ENCODE measurements at places on chromosomes 2 and 18. TPM values are rescaled to one million over a fixed set of nuclear protein-coding genes. Genes with fewer than 3 reads are reported as not detected.

Gene NYAP2
- polyA plus RNA-seq = not detected

Gene LAMA3
- polyA plus RNA-seq = 0.31 TPM

Gene MALL
- polyA plus RNA-seq = 0.19 TPM

GRCh38 chr2:166246901-166247300, 119.1 kb upstream of the SCN1A start:
- H3K27ac ChIP-seq = no peak overlapping the region
- DNase-seq = no peak
- H3K27me3 ChIP-seq = no peaks in the 10 kb centered on the region
- H3K4me1 ChIP-seq = no peaks in the 10 kb centered on the region

DNA sequence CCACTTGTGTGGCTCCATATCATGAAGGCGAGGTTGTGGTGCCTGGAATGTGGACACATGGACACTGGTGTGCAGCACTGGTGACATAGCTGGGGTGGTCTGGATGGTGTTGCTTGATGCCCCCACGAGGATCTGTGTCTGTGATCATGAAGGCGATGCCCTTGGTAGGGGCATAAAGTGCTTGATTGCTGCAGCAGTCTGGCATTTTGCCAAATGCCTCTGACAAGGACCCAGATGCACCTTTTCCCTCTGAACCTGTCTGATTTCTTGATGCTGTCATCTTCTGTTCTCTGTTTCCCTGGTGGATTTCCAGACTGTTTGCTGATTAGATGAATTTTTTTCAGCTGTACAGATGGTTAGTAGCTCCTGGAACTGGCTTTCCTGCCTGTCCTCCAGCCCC, 752.0 kb upstream of the HS6ST1 start:
- no peaks in the 10 kb centered on the region for H3K27me3 ChIP-seq
- H3K36me3 ChIP-seq = no peaks in the 10 kb centered on the region
- H3K4me1 ChIP-seq = no peaks in the 10 kb centered on the region
- no peak overlapping the region for H3K27ac ChIP-seq
- no peak overlapping the region for H3K4me3 ChIP-seq

- H3K27me3 ChIP-seq = no peaks in the 10 kb centered on the region
- peak overlapping the region; percentile 65 for H3K27ac ChIP-seq
- H3K36me3 ChIP-seq = no peaks in the 10 kb centered on the region
- DNase-seq = no peak
Observed at GRCh38 chr18:57004366-57005121, 142.3 kb upstream of the BOD1L2 start.

Gene NIFK
- 77.7 TPM for polyA plus RNA-seq

- DNase-seq = no peak
- no peaks in the 10 kb centered on the region for H3K36me3 ChIP-seq
- H3K4me1 ChIP-seq = no peaks in the 10 kb centered on the region
- no peak overlapping the region for H3K27ac ChIP-seq
Observed at GRCh38 chr2:174673440-174673839, 75.8 kb upstream of the WIPF1 start.

Gene KRTCAP3
- polyA plus RNA-seq = 2.2 TPM

DNA sequence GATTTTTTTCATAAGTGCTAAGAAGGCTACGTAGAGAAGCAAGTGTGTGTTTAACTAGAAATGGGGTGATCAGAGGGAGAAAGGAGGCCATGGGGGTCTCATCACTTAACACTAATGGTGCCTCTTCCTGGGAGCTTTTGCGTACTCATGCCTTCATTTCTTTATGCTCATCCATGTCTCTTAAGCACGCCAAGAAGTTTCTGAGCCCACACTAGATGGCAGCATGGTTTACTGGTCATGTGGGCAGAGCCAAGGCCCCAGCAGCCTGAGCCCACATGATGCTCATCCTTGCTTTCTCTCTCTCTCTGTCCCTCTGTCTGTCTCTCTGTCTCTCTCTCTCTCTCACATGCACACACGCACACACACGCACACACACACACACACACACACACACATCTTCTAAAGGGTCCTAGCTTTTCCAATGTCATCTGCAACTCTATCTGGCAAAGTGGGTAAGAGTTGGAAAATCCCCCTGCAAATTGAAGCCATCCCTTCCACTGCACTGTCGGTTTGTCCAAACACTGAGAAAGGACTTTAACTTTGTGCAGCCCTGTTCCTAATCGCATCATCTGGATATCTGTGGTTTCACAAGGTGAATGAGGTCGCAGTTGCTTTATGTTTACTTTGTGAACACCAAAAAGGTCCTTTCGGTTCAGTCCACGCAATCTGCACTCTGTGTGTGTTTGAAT, 137.1 kb upstream of the CCDC68 start:
- H3K27me3 ChIP-seq = no peaks in the 10 kb centered on the region
- no peak for DNase-seq
- H3K36me3 ChIP-seq = no peaks in the 10 kb centered on the region

- peaks cover 42% of the 10 kb centered on the region for H3K36me3 ChIP-seq
- no peaks in the 10 kb centered on the region for H3K27me3 ChIP-seq
- DNase-seq = no peak
Observed at GRCh38 chr2:42245396-42245795, 76.2 kb downstream of the EML4 start.

- no peaks in the 10 kb centered on the region for H3K27me3 ChIP-seq
- peaks cover 58% of the 10 kb centered on the region for H3K4me1 ChIP-seq
- H3K27ac ChIP-seq = no peak overlapping the region
Observed at GRCh38 chr2:224565452-224566035, 19.6 kb downstream of the CUL3 start.

GRCh38 chr2:241951920-241952319, 82.4 kb downstream of the RTP5 start:
- no peak for DNase-seq
- H3K27me3 ChIP-seq = no peaks in the 10 kb centered on the region
- H3K27ac ChIP-seq = no peak overlapping the region

- peaks cover 2% of the 10 kb centered on the region for H3K27me3 ChIP-seq
- no peaks in the 10 kb centered on the region for H3K4me1 ChIP-seq
- H3K27ac ChIP-seq = no peak overlapping the region
- no peak overlapping the region for H3K4me3 ChIP-seq
- DNase-seq = no peak
- H3K36me3 ChIP-seq = no peaks in the 10 kb centered on the region
Observed at GRCh38 chr2:236949089-236949905, 136.4 kb upstream of the COPS8 start.

Gene TMEM169
- polyA plus RNA-seq = 12.8 TPM

- H3K4me1 ChIP-seq = peaks cover 21% of the 10 kb centered on the region
Observed at GRCh38 chr2:43057742-43058725, 168.4 kb downstream of the ZFP36L2 start.

- peaks cover 17% of the 10 kb centered on the region for H3K27me3 ChIP-seq
- H3K36me3 ChIP-seq = no peaks in the 10 kb centered on the region
- H3K27ac ChIP-seq = no peak overlapping the region
- no peak overlapping the region for H3K4me3 ChIP-seq
- H3K4me1 ChIP-seq = no peaks in the 10 kb centered on the region
Observed at GRCh38 chr2:162245061-162245460, 1.8 kb upstream of the FAP start.

Gene GPR35
- 0.56 TPM for polyA plus RNA-seq

GRCh38 chr2:208142240-208142924, 3.6 kb downstream of the CRYGB start:
- H3K4me1 ChIP-seq = no peaks in the 10 kb centered on the region
- H3K27ac ChIP-seq = no peak overlapping the region
- no peak overlapping the region for H3K4me3 ChIP-seq
- no peaks in the 10 kb centered on the region for H3K27me3 ChIP-seq
- no peak for DNase-seq
- H3K36me3 ChIP-seq = no peaks in the 10 kb centered on the region

DNA sequence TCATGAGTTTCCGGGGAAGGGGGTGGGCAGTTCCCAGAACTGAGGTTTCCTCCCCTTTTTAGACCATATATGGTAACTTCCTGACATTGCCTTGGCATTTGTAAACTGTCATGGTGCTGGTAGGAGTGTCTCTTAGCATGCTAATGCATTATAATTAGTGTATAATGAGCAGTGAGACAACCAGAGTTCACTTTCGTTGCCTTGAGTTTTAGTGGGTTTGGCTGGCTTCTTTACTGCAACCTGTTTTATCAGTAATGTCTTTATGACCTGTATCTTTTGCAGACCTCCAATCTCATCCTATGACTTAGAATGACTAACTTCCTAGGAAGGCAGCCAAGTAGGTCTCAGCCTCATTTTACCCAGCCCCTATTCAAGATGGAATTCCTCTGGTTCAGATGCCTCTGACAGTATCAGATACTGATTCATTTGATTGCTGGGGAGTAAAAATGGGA, 447.3 kb downstream of the XIRP2 start:
- no peaks in the 10 kb centered on the region for H3K27me3 ChIP-seq
- no peak overlapping the region for H3K4me3 ChIP-seq

DNA sequence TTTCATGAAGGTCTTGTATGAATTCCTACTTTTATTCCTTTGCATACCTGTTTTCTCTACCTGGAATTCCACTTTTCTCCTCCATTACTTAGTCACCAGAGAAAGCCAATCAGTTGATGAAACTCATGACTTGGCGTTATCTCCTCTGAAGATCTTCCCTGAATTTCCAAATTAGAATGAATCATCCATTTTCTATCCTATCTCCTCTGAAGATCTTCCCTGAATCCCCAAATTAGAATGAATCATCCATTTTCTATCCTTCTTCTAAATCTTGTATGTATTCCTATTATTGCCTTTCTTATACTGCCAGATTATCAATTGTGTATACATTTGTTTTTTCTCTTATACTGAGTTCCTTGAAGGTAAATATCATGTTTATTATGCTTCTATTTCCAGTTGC, 440.4 kb downstream of the CCDC85A start:
- H3K27ac ChIP-seq = no peak overlapping the region
- no peak overlapping the region for H3K4me3 ChIP-seq
- H3K27me3 ChIP-seq = no peaks in the 10 kb centered on the region
- DNase-seq = no peak

Gene ZNF521
- not detected for polyA plus RNA-seq

DNA sequence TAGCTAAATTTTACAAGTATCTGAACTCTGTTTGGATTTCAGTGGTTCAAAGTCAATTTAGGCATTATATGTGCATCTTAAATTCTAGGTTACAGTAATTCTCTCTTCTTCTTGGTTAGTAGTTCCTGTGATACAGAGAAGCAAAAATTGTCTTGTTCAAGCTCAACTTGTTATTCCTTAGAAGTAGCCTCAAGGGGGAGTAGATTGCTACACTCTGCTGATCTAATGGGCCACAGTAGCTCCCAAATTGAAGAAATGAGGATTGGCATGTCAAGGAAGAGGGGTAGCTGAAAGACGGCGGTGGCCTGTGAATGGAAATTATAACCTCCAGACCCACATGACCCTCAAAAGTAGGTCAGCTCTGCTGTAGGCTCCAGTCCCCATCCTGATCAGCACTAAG, 334.7 kb downstream of the HRH4 start:
- no peak overlapping the region for H3K4me3 ChIP-seq
- no peak for DNase-seq
- H3K27me3 ChIP-seq = no peaks in the 10 kb centered on the region
- no peaks in the 10 kb centered on the region for H3K36me3 ChIP-seq
- no peaks in the 10 kb centered on the region for H3K4me1 ChIP-seq
- H3K27ac ChIP-seq = no peak overlapping the region

- DNase-seq = no peak
- no peak overlapping the region for H3K4me3 ChIP-seq
- no peaks in the 10 kb centered on the region for H3K4me1 ChIP-seq
- no peaks in the 10 kb centered on the region for H3K27me3 ChIP-seq
- H3K36me3 ChIP-seq = no peaks in the 10 kb centered on the region
Observed at GRCh38 chr2:8529706-8530277, 152.1 kb upstream of the ID2 start.

DNA sequence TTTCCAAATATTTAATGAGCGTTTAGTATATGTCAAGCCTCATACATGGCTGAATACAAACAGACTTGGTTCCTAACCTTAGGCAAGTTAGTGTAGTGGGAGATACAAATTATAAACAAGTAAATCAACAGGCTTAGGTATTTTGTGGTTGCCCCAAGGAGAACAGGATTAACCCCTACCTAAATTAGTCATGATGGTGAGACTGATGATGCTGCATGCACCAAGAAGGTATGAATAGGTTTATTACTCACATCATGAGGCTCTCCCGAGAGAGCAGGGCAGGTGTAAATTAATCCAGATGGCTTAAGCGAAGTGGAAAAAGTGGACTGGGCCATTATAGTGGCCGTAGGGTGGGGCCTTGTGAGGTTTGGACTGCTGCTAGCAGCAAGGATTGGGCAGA, 118.1 kb upstream of the GCFC2 start:
- no peak for DNase-seq
- H3K36me3 ChIP-seq = no peaks in the 10 kb centered on the region
- H3K27me3 ChIP-seq = no peaks in the 10 kb centered on the region
- H3K4me3 ChIP-seq = no peak overlapping the region
- no peaks in the 10 kb centered on the region for H3K4me1 ChIP-seq

- DNase-seq = no peak
- H3K36me3 ChIP-seq = no peaks in the 10 kb centered on the region
- H3K4me1 ChIP-seq = no peaks in the 10 kb centered on the region
- H3K27ac ChIP-seq = no peak overlapping the region
- H3K27me3 ChIP-seq = no peaks in the 10 kb centered on the region
- H3K4me3 ChIP-seq = no peak overlapping the region
Observed at GRCh38 chr2:8239531-8240088, 442.2 kb upstream of the ID2 start.

Gene ANKRD30BL
- not detected for polyA plus RNA-seq

DNA sequence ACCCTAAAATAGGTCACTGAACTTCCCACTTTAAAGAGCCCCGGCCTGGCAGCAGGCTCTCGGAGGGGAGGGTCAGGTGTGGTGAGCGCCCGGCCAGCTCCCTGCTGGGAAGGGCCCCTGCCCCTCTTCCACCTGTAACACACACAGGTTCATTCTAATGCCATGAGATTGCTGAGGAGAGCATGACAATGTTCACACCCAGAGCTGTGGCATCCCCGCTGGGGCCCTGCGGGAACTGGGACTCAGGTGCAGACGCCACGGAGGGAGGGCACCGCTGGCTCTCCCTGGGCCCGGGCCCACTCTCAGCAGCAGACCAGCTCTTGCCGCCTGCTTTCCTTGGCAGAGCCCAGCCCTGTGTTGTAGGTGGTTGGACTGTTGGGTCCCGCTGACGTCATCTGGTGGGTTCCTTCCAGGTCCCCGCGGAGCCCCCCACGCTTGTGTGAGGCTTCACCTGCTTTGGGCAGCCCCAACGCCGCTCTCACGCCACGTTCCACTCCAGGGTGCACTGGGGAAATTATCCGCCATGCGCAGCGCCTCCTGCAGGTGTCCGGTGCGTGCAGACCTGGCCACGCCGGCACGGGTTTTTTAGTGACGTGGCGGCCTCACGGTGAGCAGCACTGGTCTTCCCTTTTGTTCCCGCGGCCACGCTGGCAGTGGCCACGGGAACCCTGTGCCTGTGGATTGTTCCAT, 50.4 kb upstream of the KCNG2 start:
- no peak for DNase-seq
- no peak overlapping the region for H3K4me3 ChIP-seq
- H3K36me3 ChIP-seq = peaks cover 46% of the 10 kb centered on the region
- H3K27ac ChIP-seq = no peak overlapping the region
- no peaks in the 10 kb centered on the region for H3K27me3 ChIP-seq

GRCh38 chr2:82494739-82495138, 1964.3 kb downstream of the SUCLG1 start:
- DNase-seq = no peak
- no peak overlapping the region for H3K4me3 ChIP-seq
- no peaks in the 10 kb centered on the region for H3K36me3 ChIP-seq
- H3K4me1 ChIP-seq = no peaks in the 10 kb centered on the region

Data from CD4-positive, CD25-positive, alpha-beta regulatory T cell (primary cell).